ENCODE measurements at places on chromosomes 7 and 10. TPM values are rescaled to one million over a fixed set of nuclear protein-coding genes. Genes with fewer than 3 reads are reported as not detected.

GRCh38 chr7:99789441-99790070 is 5.6 kb upstream of the CYP3A4 start:
- DNase-seq = no peak

DNA sequence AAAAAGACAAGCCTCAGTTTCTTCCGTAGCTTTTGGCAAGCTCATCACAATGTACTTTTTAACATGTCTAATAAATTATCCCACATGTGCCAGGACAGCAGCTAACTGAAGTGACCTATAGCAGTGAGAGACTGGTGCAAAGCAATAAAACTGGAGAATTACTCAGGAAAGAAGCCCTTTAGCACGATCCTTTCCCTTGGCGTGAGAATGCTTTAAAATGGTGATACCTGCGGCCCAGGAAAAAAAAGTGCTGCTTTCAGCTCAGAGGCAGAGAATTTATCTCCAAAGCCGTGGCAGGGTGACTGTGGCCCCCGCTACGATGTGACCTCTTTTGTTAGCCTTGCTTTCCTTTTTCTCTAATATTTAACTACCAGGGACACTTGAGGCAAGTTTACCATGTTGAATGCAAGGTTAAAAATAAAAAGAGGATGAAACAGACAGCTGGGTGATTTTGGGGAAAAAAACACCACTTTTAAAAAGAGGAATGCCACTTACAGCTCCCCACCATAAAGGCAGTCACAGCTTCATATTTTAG is 184.0 kb downstream of the FANK1 start:
- no peak for DNase-seq

DNA sequence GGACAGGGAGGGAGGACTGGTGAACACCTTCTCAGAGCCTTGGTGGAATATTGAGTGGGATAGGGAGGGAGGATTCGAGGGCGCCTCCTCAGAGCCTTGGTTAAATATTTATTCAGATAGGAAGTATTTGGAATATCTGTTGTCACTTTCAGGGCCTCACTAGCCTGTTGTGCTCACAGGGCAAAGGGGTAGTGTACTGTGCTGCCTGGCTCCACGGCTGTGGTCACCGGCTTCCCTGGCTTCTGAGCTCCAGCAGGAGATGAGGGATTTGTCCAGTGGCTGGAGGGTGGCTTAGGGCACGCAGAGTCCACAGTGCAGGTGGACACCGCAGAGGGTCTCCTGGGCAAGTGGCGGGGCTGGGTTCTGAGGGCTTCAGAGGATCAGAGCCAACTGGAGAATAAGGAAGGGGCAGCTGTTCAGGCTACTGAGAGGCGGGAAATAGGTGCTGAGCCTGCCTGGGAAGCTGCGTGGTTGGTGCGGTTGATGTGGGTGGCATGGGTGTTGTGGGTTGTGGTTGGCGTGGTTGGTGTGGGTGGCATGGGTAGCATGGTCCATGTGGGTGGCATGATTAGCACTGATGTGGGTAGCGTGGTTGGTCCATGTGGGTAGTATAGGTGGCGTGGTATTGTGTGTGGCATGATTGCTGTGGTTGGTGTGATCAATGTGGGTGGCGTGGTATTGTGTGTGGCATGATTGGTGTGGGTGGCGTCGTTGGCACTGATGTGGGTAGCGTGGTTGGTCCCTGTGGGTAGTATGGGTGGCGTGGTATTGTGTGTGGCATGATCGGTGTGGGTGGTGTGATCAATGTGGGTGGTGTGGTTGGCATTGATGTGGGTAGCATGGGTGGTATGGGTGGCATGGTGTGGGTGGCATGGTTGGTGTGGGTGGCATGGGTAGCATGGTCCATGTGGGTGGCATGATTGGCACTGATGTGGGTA is 16.7 kb downstream of the INPP5A start:
- peak; percentile 54 for DNase-seq

DNA sequence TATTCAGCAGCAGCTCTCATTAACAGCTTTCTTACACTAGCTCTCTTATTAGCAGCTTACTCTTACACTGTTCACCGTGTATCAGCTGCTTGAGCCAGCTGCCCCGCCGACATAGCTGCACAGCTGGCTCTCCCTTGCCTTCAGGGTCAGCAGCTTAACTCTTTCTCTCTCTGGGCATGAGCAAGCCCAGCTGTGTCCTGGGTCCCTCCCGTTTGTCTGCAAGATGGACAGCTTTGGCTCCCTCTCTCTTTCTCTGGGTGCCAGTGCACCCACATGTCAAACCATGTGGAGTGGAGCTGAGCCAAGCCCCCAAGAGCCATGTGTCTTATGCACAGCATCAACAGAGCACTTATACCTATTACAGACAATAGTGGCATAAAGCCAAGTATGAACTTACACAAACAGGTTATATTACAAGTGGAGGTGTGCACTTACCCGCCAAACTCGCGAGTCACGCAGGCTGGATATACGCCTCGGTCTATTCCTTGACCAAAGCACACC is 35.7 kb upstream of the MTPAP start:
- DNase-seq = peak; percentile 54

DNA sequence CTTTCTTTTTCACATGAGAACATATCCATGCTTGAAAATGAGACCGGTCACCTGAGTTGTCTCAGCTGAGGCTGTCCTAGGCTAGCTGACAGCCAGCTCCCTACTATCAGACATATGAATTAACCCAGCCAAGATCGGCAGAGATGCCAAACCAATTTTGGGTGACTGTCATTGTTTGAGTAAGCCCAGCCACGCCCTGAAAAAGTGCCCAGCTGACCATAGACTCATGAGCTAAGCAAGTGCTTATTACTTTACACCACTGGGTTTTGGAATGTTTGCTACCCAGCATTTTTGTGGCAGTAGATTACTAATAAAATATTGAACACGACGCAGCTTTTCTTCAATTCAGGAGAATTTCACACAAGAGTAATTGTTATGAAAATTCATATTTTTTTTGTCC is 265.2 kb upstream of the LYZL1 start:
- DNase-seq = no peak

DNA sequence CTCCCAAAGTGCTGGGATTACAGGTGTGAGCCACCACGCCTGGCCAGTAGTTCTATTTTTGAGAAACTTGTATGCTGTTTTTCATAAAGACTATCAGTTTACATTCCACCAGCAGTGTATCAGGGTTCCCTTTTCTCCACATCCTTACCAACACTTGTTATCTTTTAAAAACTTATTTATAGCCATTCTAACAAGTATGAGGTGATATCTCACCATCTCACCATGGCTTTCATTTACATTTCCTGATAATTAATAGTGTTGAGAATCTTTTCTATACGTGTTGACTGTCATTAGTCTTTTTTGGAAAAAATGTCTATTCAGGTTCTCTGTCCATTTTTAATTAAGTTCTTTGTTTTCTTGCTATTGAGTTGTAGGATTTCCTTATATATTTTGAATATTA is 416.1 kb downstream of the NEBL start:
- DNase-seq = no peak

DNA sequence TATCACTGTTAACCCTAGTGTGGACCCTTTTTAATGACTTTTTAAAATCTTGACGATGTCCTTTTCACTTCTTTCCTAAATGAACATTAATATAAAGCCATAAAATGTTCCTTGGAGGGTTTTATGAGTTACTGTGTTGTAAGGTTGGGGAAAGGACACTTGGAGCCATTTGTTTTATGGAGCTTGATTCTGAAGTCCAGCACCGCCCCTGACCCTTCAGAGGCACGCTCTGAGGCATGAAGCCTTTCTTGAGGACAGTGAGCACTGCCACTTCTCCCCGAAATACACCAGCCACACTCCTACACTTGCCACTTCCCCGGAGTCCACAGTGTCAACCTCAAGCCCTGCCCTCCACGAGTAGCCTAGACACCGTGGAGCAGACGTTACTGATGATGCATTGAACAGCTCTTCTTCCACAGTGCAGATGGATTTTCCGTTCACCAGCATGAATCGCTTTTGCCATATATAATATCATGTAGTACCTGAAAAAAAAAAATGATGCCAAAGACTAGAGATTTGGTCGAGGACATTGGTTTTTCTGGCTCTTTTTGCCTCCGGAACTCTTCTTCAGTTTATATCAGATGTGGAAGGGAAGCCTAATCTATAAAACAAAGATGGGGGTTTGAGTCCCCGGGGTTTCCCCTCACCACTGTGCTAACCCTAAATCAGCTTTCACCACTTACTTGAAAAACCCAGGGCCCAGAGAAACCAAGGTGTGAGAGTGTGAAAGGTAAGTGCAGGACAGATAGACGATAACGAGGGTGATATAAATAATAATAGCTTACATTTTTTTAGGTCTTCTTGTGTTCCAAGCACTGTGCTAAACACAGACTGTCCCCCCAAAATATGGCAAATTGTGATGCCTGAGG is 652.6 kb upstream of the GALNT17 start:
- no peak for DNase-seq

DNA sequence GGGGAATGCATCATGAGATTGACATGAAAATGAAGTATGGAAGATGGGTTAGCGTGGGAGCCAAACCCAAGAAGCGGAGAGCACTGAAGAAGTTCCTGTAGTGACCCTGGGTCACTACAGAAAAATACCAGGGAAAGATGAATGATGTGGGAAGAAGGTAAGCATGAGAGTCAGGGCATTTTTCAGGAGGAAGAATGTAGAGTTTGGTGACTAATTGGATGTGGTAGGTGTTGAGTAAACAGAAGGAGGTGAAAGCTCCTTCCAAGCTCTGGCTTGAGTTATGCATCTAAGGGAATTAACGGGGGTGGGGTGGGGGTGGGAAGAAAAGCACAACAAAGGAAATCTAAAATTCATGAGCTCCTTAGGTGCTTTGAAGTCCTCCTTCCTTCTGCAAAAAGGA is 238.1 kb upstream of the AOAH start:
- DNase-seq = no peak

GRCh38 chr10:109245821-109246220 is 677.5 kb downstream of the XPNPEP1 start:
- DNase-seq = no peak

DNA sequence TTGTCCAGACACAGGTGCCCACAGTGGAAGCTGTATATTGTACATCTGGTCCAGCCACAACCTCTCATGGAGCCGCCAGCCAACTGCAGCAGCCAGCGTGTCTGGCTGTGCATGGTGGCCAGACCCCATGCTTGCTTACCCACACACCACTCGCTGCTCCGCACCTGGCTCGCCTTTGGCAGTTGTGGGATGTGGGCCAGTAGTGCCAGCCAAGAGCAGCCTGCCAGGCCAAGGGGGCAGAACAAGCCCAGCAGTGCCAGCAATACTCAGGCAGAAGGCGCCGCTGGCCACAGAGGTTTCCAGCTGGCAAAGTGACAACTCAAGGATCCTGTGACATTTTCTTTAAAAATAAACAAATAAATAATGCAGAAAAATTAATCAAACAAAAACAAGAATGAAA is 11.7 kb upstream of the TMEM243 start:
- no peak for DNase-seq

DNA sequence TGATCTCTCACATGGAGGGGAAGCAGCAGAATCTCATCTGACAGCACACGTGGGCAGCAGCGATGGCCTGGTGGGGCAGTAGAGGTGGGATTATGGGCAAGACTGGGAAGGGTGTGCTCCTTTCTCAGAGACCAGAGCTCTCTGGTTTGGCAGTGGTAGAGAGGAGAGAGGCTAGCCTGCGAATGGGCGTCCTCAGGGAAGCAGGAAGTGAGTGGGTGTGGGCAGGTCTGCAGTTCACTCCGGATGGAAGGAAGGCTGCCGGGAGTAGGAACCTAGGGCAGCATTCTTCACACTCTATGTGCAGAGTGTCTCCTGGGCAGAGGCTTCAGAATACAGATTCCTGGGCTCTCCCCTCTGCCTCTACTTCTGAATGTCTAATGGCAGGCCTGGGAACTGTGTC is 162.8 kb upstream of the BMPER start:
- no peak for DNase-seq

- peak; percentile 3 for DNase-seq
These were observed 2.3 kb upstream of the ADCK2 start for GRCh38 chr7:140670343-140670935.

DNA sequence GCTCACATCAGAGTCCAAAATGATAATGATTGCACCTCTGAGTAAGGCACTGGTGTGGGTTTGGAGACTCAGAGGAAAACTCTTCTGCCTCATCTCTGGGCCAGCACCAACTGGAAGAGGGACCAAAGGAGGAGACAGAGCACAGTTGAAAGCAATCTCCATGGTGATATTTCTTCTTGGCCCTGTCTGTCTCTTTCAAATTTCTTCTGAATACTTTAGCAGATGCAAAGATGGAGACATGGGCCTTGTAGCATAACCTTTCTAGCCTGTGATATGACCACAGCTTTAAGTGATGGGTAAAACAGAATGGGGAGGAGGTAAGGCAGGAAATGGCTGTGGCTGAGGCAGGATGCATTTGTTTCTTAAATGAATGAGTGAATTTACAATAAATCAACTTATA is 12.2 kb upstream of the GIMAP7 start:
- no peak for DNase-seq

DNA sequence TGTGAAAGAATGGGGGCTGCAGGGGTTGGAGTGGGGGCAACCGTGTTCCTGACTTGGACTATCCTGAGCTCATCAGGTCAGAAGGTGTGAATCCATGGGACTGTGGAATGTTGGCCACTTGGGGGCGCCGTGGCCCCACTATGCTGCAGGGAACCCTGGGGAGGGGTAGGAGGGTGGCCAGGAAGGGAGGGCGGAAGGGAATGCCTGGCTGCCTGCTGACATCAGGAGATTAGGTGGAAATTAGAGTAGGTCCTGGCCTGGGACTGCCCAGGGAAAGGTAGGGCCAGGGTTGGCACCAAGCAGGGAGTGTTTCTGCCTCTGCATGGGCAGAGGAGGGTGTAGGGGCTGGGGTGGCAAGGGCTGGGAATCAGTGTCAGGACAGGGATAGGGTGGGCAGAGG is 65.8 kb upstream of the PRSS58 start:
- no peak for DNase-seq

DNA sequence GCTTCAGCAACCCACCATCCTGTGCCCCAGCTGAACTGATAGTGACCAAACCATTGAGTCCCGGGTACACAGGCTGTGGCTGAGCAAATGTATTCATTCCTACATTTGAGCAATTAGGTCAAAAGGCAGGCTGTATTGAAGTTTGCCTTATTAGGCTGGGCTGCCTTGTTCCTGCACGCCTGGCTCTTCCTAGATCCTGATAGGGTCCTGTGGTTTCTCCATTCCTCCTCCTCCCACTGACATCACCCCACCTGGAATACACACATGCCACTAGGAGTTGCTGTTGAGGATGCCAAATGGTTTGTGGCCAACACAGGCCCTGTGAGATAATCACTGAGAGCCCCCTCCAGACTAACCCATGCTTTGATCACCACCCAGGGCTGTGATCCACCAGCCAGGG is 66.4 kb upstream of the FGFR2 start:
- DNase-seq = no peak

DNA sequence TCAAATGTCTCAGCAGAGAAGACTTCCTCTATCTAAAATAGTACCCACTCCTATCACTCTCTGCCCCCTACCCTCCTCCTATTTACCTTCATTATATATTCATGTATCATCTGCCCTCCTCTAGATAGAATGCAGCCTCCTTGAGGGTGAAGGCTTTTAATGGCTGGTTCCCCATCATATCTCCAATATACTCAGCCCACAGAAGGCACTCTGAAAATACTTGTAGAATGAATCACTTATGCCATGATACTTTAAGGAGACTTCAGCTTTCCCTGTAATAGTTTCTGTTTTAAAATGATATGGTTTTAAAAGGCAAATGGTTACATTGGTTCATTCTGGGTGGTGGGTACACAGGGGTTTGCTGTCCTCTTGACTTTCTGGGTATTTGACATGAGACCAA is 25.3 kb downstream of the GFRA1 start:
- DNase-seq = no peak

The TAS2R5 gene
- total RNA-seq = 2.2 TPM

The CALCR gene
- not detected for total RNA-seq

The SSBP1 gene
- total RNA-seq = 64.9 TPM

The PDE6C gene
- total RNA-seq = not detected

The TBATA gene
- total RNA-seq = not detected

The GIMAP5 gene
- total RNA-seq = 41.8 TPM
